ENCODE measurements at places on chromosomes 16 and 17.

DNA sequence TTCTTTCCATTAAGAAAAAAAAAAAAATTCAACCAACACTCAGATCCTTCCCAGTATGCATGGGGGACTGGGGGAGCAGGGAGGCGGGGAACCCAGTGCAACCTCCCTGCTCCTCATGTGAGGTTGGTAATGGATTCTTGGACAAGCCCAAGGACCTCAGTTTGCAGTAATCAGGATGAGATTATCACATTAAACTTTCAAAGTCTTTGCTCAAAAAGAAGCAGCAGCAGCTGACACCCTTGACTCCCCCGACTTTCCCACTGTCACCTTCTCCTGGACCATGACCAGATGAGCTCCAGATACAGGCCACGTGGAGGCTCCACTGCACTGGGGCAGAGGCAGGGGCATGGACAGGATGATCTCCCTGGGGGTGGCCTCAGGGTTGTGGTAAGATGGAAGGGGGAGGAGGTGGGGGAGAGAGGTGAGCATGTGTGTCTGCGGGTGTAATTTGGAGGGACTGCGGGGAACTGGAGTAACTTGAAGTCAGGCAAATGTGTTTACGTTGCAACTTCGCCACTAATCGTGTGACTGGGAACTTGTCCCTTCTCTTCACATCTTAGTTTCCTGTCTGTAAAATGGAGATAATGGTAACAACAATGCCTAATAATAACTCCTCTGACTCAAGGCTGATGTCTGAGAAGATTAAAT, 19.8 kb downstream of the ZNF385C start:
- DNase-seq, result no peak

DNA sequence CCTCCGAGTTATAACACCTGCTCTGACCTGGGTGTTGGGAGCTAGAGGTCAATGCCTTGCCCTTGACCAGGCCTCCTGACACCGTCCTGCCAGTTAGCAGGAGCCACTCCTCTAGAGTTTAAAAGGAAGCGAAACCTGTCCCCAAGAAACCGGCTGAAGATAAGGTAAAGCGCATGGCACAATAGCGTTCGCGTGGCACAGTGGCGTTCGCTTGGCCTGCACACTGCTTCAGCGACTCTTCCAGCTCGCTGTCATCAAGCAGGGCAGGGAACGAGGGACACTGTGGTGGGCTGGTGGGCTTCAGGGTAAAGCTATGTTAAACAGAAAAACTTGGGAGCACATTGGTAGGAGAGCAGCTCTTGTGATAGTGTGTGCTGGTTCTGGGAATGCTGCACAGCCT, 28.2 kb upstream of the ETV4 start:
- no peak for DNase-seq

DNA sequence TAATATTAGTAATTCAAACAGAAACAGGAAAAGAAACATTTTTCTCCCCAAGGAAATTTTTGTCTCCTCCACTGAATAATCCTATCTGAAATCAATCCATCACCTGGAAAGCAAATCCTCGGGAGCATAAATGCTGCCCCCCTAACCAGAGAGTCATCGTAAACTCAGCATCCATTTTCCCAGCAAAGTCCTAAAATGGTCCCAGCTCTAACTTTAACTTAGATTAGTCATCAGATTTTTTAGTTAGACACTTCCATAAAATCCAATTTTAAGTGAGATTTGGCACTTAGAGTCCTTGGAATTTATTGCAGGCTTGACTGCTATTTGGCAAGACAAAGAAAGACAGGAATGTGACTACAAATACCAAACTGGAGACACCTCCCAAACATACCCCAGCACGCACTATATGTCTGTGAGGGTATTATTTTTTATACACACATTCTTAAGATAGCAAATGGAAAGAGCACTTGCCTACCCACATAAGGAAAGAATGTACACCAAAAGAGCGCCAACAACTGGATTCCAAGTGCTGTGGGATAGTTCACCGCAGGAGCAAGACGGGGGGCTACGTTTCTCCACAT, 15.4 kb downstream of the SCO1 start:
- peak; percentile 94 for DNase-seq

DNA sequence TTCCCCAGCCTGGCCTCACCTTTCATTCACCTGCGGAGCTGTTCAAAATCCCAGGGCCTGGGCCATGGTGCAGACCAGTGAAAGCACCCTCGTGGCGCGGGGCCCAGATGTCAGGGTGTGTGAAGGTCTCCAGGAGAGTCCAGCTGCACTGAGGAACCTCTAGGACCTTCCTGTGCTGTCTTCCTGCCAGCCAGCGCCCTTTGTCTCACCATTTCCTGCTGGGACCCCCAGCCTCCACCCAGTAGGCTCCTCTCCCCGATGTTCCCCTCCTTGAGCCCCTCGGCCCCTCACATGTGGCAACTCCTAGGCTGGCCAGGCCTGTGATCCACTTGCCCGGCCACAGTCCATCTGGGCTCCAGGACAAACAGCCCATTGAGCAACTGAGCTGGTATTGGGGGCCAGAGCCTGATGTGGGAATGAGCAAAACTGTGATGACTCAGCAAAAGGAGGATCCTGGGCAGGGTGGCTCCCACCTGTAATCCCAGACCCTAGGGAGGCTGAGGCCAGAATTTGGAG, 677 bp downstream of the SULT1A2 start:
- DNase-seq, result no peak

DNA sequence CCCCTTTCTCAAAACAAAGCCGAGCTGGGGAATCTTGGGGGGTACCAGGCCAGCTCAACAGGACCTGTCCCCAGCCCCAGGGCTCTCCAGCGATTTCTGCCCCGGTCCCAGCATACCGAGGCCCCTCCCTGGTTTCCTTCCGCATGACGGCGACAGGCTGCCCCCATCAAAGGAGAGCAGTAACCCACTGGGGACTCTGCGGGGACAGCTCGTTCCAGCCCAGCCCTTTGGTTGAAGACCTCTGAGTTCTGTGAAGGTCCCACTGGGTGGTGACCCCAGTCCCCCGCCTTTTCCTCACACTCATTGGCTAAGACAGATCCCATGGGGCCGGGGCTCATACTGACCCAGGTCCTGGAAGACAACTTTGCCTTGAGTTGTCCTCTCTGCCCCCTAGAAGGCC, 4.1 kb downstream of the SMTNL2 start:
- DNase-seq, result no peak

DNA sequence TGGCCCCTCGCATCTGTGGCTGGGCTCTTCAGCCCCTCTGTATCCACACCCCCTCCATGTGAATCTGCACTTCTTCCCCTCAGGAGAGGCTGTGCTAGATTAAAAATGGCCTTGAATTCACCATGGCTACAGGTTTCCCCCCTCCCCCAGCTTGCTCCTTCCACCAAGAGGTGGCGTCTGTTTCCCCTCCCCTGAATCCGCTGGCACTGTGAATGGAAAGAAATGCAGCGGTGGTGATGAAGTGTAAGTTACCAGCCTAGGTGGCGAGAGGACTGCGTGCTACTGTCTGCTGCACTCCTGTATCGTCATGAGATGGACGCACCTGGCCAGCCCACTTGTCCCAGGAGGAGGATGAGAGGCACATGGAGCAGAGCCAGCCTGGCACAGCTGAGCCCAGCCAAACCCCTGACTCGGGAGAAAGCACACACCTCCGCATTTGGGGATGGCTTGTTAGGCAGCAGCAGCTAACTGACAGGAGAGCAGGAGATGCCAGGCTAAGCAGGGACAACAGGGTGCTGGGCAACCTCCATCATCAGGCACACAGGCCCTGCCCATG, 26.2 kb downstream of the TNFRSF13B start:
- DNase-seq, result no peak

- peak; percentile 4 for DNase-seq
These were observed 203.8 kb upstream of the HSBP1 start for GRCh38 chr16:83603723-83604570.

DNA sequence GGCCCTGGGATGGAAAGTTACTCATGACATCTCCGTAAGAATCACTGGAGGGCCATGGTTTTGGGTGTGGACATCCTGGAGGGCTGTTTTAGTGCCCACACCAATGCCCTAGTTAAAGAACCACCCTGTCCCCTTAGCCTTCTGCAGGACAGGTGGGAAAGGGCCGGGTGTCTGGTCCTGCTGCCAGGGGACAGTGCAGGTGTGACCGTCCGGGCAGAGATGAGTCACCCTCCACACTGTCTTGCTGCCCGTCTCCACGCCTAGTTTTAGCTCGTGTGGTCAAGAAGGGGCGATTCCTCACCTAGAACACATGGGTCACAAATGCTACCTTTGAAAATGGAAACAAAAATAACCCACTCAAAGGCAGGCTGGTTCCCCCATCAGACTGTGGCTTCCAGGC, 17.0 kb downstream of the CEP295NL start:
- DNase-seq, result no peak

All from fibroblast of skin of scalp (primary cell).